ENCODE measurements at places on chromosomes 13 and 19.

GRCh38 chr13:82439159-82439904, 1442.9 kb downstream of the SLITRK1 start:
- no peak for DNase-seq

- no peak for DNase-seq
These were observed 67.4 kb downstream of the STK24 start for GRCh38 chr13:98509271-98510155.

GRCh38 chr13:33322543-33322809, 36.9 kb upstream of the STARD13 start:
- DNase-seq: no peak

DNA sequence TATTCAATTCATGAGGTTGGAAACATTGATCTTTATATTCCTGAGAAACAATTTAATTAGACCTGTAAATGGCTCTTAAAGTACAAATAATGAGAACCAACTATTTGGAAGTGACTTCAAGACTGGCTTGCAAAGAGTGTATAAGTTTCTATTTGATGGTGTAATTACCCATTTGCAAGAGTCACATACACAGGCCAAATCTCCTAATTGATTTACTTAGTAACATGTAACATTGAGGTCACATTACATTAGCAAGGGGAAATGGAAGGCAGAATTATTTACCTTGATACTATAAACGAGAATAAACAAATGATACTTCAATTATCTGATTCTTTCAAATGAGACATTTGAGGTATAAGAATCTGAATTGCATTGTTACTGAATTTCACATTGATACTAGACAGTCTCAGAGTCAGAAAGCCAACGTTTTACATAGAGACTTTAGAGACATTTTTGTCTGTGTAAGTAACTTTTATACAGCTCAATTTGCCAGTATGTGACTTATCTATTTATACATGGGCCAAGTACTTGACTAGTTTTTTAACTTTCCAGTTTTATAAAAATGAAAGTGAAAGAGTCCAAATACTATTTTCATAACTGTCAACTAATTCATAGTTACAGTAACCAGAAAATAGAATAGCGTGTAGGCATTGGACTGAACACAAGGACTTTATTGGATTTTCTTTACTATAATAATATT, 95.6 kb upstream of the RFC3 start:
- DNase-seq: no peak

- no peak for DNase-seq
These were observed 69.1 kb downstream of the RYR1 start for GRCh38 chr19:38502410-38503076.

- no peak for DNase-seq
These were observed 111.4 kb upstream of the SLC7A1 start for GRCh38 chr13:29706923-29707322.

- no peak for DNase-seq
These were observed 609.5 kb downstream of the UQCRFS1 start for GRCh38 chr19:28603453-28603852.

- DNase-seq: no peak
These were observed 769.0 kb upstream of the SLITRK1 start for GRCh38 chr13:84651288-84651687.

- DNase-seq: no peak
These were observed 23.9 kb upstream of the MATK start for GRCh38 chr19:3809881-3810707.
